ENCODE measurements at places on chromosomes 12 and 14.
A peak's percentile ranks its signal among the peaks of the same experiment; 100 is the strongest.

DNA sequence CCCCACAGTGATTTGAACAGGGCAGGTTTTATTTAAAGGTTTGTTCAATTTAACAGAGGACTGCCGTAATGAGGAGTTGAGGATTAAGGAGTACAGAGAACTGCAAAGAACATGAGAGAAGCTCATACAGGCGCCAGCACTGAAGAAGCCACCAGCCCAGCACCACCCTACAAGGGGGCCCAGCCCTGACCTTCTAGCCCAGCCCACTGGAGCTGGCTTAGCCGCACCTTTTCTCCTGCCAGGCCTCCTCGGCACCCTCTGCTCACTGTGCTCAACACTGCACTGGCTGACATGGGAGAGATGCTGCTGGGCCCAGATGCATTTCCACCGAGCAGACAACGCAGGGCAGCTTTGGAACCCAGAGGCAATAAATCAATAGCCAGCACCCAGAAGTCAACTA, 36.5 kb upstream of the SFSWAP start:
- no peak for DNase-seq

GRCh38 chr12:115648463-115648862, 629.0 kb downstream of the MED13L start:
- DNase-seq, result no peak

DNA sequence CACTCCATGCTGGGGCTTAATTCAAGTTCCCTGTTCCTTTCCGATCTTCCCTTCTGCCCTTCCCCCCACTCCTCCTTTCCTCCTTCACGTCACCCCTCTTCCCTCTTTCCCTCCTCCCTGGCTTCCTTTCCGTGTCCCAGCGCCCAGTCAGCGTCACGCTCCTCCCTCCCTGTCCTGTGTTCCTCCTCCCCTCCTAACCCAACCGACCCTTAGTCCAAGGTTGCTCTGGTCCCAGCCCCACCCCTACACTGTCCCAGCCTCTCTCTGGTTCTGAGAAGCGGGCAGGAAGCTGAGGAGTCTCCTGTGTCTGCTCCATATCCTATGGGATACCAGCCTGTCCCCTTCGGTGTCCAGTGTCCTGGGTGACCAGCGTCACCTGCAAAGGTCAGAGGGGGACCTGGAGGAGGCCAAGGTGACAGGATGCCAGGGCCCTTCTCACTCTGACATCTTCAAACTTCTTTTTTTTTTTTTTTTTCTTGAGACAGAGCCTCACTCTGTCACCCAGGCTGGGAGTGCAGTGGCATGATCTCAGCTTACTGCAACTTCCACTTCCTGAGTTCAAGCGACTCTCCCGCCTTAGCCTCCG, 56.2 kb upstream of the TSPAN9 start:
- no peak for DNase-seq

- DNase-seq, result no peak
Observed at GRCh38 chr12:63149909-63150712, 890 bp downstream of the AVPR1A start.

- DNase-seq, result no peak
Observed at GRCh38 chr12:67667276-67668073, 18.9 kb downstream of the DYRK2 start.

DNA sequence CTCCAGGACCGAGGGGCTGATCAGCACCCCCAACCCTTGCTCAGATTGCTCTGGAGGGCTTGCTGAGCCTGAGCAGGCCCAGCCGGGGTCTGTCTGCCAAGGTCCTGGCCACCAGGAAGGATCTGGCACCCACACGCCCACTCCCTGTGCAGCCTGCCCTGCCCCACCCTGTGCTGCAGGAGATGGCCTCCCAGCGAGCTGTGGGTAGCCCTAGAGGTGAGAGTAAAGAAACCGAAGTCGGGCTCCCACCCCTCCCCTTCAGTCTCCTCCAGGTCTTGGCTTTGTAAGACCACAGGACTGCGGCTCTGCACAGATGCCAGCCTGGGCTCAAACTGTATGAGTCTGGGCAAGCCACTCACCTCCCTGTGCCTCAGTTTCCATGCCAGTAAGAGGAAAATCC, 307.8 kb downstream of the BCL11B start:
- DNase-seq, result no peak

DNA sequence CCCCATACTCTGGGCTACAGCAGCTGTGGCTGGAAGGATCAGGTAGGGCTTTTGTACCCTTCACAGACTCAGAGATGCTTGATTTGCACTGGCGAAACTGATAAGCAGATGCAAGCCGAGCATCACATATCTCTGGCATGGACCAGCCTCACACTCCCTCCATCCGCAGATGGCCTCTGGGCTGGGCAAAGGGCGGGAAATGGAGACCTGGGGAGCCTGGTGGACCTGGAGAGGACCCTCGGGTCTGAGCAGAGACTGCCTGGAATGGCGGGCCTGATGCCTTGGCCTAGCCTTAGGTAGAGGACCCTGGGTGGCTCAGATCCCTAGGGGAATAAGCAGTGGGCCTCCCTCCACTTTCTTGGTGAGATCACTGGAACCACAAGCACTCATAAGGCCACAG, 53.2 kb downstream of the GALNT16 start:
- DNase-seq, result no peak

DNA sequence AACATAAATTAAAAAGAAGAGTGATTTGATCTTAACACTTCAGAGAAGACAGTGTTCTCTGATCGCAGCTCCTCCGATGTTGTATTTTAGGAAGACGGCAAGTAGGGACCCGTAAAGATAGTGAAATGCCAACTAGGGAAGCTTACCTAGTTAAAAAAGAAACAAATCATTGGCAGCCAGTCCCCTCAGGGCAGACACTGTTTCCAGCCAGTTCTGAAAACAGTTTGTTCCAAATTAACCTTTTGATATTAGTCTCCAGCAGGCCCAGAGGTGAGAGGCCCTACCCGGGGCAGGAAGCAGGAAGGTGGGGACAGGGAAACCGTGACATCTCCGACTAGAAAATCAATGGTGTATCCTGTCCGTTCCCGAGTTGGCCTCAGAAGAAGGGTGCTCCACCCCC, 56.0 kb downstream of the KSR2 start:
- no peak for DNase-seq

DNA sequence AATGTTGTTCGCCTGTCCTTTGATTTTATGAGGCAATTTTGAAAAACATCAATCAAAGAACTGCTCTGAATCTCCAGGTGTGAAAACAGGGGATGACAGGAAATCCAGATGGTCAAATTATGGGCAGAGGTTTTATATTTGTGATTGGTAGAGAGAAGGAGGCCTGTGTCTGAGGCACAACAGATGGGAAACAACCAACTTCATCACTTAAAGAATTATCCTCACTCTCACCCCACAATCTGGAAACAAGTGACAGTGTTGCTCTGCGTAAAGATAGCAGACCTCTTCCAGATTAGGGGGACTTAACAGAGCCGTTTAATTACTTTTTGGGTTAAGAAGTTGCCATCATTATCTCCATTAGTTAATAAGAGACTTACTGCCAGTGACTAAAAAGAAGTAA, 64.1 kb upstream of the EGLN3 start:
- no peak for DNase-seq

DNA sequence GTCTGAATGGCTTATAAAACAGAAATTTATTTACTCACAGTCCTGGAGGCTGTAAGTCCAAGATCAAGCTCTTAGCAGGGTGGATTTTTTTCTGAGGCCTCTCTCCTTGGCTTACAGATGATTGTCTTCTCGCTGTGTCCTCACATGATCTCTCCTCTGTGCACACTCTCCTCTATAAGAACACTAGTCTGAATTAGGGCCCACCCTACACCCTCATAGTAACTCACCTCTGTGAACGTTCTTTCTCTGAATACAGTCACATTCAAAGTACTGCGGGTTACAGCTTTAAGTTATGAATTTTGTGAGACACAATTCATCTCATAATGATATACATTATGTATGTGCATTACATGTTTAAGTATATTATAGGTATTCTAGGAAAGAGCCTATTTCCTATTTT, 135.7 kb upstream of the ATXN7L3B start:
- no peak for DNase-seq

DNA sequence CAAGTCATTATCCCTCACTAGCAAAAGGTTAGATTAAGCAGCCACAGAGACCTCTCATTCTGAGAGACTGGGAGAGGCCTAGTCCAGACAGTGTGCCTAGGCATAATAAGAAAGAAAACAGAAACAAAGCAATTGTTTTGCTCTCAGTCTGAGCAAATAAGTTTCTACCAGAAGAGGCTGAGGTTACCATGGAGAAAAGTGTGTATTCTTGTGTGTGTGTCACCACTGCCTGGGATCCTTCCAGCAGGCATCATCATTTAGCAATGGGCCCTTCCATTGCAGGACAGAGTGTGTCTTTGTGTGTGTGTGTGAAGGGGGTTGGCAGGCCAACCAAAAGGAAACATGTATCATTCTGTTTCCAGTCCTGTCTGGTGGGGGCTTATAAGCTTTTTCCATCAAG, 3.7 kb downstream of the EFS start:
- DNase-seq, result no peak

DNA sequence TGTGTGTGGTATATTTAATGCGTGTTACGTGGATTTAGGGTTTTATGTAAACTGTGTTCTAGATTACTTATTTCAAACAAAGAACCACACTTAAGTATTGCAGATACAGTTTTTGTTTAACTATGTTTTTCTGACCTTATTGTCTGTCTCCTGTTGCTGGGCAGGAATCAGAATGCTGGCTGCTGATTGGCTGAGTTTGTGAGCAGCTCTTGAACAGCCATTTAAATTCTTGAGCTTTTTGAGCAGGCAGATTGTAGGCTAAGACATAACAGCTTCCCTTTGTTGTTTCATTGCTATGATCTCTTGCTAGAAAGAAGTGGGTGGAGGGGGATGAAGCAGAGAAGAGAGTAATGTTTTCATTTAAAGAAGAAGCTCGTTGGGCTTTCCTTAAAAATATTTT, 52.2 kb downstream of the ATF7IP start:
- no peak for DNase-seq

- DNase-seq, result no peak
Observed at GRCh38 chr14:73237219-73237785, at the start of gene PAPLN. Gene PAPLN (plus strand): TSS chr14:73237506. CDS start chr14:73239779, 2,273 bp downstream.

- no peak for DNase-seq
Observed at GRCh38 chr12:96912261-96912660, 5.2 kb downstream of the NEDD1 start.

GRCh38 chr14:78690836-78691235, 520.7 kb downstream of the NRXN3 start:
- no peak for DNase-seq

GRCh38 chr14:73467377-73467776, 9.0 kb upstream of the NUMB start:
- no peak for DNase-seq

DNA sequence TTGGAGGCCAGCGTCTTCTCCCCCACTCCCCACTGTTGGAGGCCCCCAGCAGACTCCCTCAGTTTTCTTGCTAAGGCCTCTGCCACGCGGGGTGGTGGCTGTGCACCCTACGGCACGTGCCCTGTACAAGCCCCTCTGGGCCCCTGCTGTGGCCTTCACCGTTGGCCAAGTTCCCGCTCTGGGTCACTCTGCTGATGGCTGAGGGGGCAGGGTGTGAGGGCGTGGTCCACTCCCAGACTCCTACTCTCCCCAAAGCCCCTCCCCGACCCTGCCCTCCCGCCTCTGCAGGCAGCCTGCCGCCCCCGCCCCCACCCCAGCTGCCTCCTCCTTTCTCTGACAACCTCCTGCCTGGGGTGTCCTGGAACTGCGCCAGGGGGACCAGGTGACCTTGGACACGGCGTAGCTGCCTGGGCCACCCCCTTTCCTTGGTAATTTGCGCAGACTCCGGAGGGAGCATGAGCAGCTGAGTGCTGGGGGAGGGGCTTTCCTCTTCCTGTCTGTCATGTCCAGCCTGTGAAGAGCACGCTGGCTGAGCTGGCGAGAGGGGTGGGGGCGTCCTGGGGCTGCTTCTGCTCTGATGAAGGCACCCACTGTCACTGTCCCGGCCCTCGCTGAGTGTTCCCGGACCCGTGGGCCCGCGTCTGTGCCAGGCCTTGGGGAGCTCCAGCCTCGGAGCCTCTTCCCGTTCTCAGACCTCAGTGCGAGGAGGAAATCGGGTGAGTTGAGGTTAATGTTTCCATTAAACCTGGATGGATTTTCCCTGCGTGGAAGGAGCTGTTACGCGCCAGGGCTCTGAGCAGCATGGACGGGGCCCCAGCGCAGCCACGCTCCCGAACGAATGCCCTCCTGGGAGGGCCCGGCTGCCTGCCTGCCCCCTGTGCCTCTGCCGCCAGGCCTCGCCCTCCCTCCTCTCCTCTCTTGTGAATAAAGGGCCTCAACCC, 85.0 kb downstream of the KIF26A start:
- peak; percentile 79 for DNase-seq

DNA sequence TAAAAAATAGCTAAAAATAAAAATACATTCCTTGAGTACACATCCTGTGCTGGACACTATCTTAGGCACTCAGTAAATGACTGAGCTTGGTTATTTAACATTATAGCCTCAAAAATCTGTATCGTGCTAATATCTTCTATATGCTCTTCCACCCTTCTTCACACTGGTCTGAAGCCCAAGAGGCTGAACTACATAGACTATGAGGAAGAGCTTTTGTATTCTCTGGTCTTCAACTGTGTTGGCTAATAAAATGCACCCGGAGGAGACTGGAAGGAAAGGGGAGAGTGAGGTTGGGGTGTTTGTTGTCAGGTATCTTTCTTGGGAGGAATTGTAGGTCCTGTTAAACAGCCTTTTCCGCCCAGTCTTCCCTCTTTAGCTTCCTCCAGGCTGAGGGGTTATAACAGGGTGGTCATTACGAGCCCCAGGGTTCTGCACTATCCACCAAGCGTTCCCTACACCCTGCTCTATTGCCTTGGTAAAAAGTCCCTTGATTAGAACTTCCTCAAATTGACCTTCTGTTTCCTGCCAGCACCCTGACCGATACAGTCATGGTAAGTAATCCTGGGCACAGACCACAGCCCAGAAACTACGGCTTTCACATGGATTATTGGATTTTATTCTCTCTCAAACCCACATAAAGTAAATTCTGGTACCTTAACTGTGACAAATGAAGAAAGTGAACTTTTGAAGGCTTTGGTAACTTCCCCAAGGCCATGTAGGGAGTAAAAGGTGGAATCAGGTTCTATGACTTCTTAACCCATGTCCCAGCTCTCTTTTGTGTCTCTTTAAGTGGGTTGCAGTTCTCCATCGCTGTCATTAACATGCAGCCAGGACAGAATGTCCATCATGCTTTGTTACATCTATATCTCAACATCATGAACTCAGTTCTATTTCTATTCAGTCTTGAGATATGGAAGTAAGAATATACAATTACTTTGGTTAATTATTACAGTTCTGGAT, 71.3 kb downstream of the PTHLH start:
- no peak for DNase-seq

DNA sequence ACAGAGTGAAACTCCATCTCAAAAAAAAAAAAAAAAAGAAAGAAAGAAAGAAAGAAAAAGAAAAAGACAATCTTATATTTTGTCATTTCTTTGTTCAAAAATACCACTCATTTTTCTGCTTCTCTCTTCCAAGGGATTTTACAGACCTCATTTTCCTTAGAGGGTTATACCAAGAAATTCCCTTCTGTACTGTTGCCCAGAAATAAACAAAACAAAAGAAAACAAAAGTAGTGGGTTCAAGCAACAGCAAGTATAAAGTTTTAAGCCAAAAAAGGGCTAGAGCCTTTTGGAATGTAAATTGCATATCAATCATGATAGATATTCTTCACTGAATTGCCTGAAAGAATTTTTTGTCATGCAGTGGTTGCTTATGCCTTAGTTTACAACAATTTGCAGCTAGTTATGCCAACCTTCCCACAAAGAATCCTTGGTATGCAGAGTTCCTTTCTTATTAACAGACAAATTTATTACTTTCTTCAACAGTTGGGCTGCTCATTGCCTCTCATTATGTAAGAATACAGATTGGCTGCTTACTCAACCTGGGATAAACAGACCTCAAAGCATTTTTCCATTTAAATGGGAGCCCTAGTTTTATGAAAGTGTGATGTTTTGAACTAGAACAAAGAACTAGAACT, 129.1 kb upstream of the PPFIA2 start:
- no peak for DNase-seq

All from right lung (tissue), 10 donors.